Right atrium auricular region (tissue), 2 donors: ENCODE measurements at places on chromosomes 4 and X. TPM values are rescaled to one million over a fixed set of nuclear protein-coding genes. Genes with fewer than 3 reads are reported as not detected.

GRCh38 chr4:72205831-72206230, 174.0 kb downstream of the NPFFR2 start:
- H3K27me3 ChIP-seq = no peaks in the 10 kb centered on the region
- no peaks in the 10 kb centered on the region for H3K36me3 ChIP-seq
- no peak overlapping the region for H3K4me3 ChIP-seq
- no peak overlapping the region for H3K27ac ChIP-seq

GRCh38 chr4:77154065-77154464, 2.9 kb upstream of the CCNG2 start:
- DNase-seq = no peak
- H3K27me3 ChIP-seq = no peaks in the 10 kb centered on the region
- no peak overlapping the region for H3K27ac ChIP-seq
- H3K36me3 ChIP-seq = no peaks in the 10 kb centered on the region

- peak; percentile 79 for DNase-seq
- no peaks in the 10 kb centered on the region for H3K27me3 ChIP-seq
Measured at GRCh38 chr4:128574706-128575105, 234.8 kb upstream of the JADE1 start.

- no peak overlapping the region for H3K27ac ChIP-seq
- H3K4me3 ChIP-seq = no peak overlapping the region
- H3K27me3 ChIP-seq = no peaks in the 10 kb centered on the region
- no peaks in the 10 kb centered on the region for H3K36me3 ChIP-seq
- no peak for DNase-seq
- no peaks in the 10 kb centered on the region for H3K4me1 ChIP-seq
Measured at GRCh38 chr4:102780476-102781144, 19.8 kb upstream of the MANBA start.

DNA sequence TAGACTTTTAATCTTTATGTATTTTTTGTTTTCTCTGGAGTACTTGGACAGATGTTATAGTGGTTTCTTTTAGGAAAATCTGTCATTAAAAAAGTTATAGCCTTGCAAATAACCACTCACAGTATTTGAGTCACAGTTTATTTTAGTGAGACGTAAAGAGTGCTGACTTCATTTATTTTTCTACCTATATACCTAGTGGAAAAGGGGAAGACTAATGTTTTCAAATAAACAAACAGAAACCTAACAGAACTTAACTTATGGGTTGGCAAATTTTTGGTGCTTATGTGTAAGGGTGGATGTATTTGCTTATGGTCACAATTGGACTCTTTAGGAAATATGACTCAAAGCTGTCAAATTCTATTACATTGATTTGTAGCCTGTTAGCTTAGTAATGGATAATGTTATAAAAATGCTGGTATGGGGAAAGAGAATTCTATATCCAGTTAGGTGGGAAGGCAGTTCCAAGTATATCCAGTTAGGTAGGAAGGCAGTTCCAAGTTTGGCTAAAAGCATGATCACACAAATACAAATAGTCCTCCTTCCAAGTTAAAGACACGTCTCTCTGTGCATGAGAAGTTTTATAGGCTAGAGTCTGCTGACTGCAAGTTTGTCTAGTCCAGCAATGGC, 61.9 kb downstream of the SLC9A6 start:
- H3K4me3 ChIP-seq = no peak overlapping the region
- DNase-seq = no peak
- no peaks in the 10 kb centered on the region for H3K27me3 ChIP-seq
- no peak overlapping the region for H3K27ac ChIP-seq
- no peaks in the 10 kb centered on the region for H3K36me3 ChIP-seq

GRCh38 chr4:119207051-119207450, 5.5 kb upstream of the USP53 start:
- H3K27ac ChIP-seq = peak overlapping the region; percentile 63
- H3K27me3 ChIP-seq = no peaks in the 10 kb centered on the region
- H3K4me1 ChIP-seq = no peaks in the 10 kb centered on the region
- H3K4me3 ChIP-seq = no peak overlapping the region
- H3K36me3 ChIP-seq = no peaks in the 10 kb centered on the region

- H3K4me1 ChIP-seq = no peaks in the 10 kb centered on the region
- H3K4me3 ChIP-seq = peak within 1 kb of the TSS; percentile 47
- no peaks in the 10 kb centered on the region for H3K36me3 ChIP-seq
- H3K27ac ChIP-seq = no peak within 1 kb of the TSS
- peaks cover 13% of the 10 kb centered on the region for H3K27me3 ChIP-seq
Measured at GRCh38 chrX:72305286-72306084, at the start of gene CITED1. Gene CITED1, minus strand, starts transcription at chrX:72305914. Its CDS starts 3,045 bp downstream, at chrX:72302869.

DNA sequence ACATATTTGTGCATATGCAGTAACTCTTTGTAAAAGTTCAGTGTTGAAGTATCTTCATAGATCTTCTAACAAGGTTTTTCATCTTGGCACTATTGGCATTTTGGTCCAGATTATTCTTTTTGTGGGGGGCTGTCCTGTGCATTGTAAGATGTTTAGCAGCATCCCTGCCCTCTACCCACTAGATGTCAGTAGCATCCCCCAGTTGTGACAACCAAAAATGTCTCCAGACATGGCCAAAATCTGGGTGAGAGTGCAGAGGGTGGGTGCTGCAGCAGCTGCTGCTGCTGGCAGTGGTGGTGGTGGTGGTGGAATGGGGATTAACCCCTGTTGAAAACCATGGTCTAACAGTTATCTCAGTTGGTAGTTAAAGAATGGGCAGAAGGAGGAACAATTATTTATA, 370.0 kb downstream of the GPAT3 start:
- no peaks in the 10 kb centered on the region for H3K27me3 ChIP-seq
- no peak for DNase-seq
- no peak overlapping the region for H3K4me3 ChIP-seq
- no peaks in the 10 kb centered on the region for H3K4me1 ChIP-seq
- no peaks in the 10 kb centered on the region for H3K36me3 ChIP-seq
- H3K27ac ChIP-seq = no peak overlapping the region

- no peaks in the 10 kb centered on the region for H3K36me3 ChIP-seq
- no peak overlapping the region for H3K27ac ChIP-seq
- no peak overlapping the region for H3K4me3 ChIP-seq
- no peak for DNase-seq
- H3K4me1 ChIP-seq = no peaks in the 10 kb centered on the region
Measured at GRCh38 chr4:120025516-120025915, 41.1 kb downstream of the MAD2L1 start.

DNA sequence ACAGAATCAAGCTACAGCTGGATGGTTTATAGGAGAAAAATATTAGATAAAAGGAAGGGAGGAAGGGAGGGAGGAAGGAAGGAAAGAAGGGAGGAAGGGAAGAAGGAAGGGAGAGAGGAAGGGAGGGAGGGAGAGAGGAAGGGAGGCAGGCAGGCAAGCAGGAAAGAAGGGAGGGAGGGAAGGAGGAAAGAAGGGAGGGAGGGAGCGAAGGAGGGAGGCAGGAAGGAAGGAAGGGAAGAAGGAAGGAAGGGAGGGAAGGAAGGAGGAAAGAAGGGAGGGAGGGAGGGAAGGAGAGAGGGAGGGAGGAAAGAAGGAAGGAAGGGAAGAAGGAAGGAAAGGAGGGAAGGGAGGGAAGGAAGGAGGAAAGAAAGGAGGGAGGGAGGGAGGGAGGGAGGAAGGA, 77.9 kb upstream of the C1QTNF7 start:
- H3K4me3 ChIP-seq = no peak overlapping the region
- no peaks in the 10 kb centered on the region for H3K27me3 ChIP-seq
- no peaks in the 10 kb centered on the region for H3K4me1 ChIP-seq
- H3K27ac ChIP-seq = no peak overlapping the region
- no peak for DNase-seq

- H3K4me1 ChIP-seq = no peaks in the 10 kb centered on the region
- DNase-seq = no peak
- peaks cover 5% of the 10 kb centered on the region for H3K27me3 ChIP-seq
Measured at GRCh38 chr4:16896881-16897750, 1.3 kb downstream of the LDB2 start.

DNA sequence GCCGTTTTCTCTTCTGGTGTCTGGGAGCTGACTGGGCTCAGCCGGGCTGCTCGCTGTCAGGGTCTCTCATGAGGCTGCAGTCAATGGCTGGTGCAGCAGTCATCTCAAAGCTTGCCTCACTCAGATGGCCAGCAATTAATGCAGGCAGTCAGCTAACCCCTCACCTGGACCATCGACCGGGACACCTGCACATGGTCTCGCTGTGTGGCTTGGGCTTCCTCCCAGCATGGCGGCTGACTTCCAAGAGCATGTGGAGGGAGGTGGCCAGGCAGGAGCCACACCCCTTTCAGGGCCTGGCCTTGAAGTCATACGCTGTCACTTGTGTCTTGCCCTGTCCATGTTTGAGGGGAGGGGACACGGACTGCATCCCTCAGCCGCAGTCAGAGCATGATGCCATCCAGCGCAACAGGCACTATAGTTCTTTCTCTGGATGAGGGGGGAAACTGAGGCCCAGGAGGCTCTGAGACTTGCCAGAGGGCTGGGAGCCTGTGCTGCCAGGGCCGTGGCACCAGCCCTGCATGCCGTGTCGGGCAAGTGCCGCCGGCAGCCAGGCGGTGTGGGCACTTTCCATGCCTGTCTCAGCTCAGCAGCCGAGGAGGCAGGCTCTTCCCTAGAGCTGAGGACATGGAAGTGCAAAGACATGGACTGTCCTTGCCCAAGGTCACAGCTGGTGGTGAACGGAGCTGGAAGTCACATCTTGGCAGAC, 201.8 kb downstream of the AFAP1 start:
- DNase-seq = no peak
- H3K4me1 ChIP-seq = no peaks in the 10 kb centered on the region
- no peak overlapping the region for H3K4me3 ChIP-seq
- H3K27ac ChIP-seq = no peak overlapping the region
- H3K36me3 ChIP-seq = no peaks in the 10 kb centered on the region

GRCh38 chr4:14650127-14650526, 352.2 kb upstream of the CPEB2 start:
- H3K36me3 ChIP-seq = no peaks in the 10 kb centered on the region
- H3K4me3 ChIP-seq = no peak overlapping the region
- no peak for DNase-seq
- no peaks in the 10 kb centered on the region for H3K4me1 ChIP-seq

GRCh38 chrX:99394456-99394855, 1015.6 kb downstream of the PCDH19 start:
- H3K4me3 ChIP-seq = no peak overlapping the region
- no peaks in the 10 kb centered on the region for H3K27me3 ChIP-seq
- H3K27ac ChIP-seq = no peak overlapping the region

DNA sequence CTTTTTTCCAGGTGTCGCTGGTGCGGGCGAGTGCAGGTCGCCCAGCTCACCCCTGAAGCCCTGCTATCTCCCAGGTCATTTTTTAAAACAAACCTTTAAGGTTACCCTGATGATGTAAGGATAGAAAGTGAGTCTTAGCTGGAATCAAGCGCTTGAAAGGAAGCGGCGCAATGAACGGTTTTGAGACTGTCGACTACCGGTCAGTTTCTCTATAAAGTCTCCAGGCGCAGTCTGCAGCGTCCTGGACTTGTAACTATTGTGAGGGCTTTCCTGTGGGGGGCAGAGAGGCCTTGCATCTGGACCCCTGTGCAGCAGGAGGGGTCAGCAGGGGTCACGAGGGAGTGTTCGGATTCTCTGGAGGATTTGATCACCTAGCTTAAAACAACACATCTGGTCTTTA, 1.6 kb downstream of the KIT start:
- no peaks in the 10 kb centered on the region for H3K27me3 ChIP-seq
- DNase-seq = no peak
- peak overlapping the region; percentile 58 for H3K4me3 ChIP-seq
- H3K4me1 ChIP-seq = no peaks in the 10 kb centered on the region

- no peak for DNase-seq
- H3K36me3 ChIP-seq = no peaks in the 10 kb centered on the region
- no peaks in the 10 kb centered on the region for H3K4me1 ChIP-seq
- no peak overlapping the region for H3K27ac ChIP-seq
- H3K27me3 ChIP-seq = no peaks in the 10 kb centered on the region
- H3K4me3 ChIP-seq = no peak overlapping the region
Measured at GRCh38 chr4:138865765-138866164, 149.8 kb upstream of the NOCT start.

GRCh38 chr4:89803036-89803435, 33.9 kb downstream of the SNCA start:
- no peaks in the 10 kb centered on the region for H3K27me3 ChIP-seq
- H3K4me1 ChIP-seq = no peaks in the 10 kb centered on the region
- no peak for DNase-seq
- H3K4me3 ChIP-seq = no peak overlapping the region
- no peak overlapping the region for H3K27ac ChIP-seq

GRCh38 chr4:153771046-153771445, 11.2 kb upstream of the RNF175 start:
- no peaks in the 10 kb centered on the region for H3K36me3 ChIP-seq
- H3K27me3 ChIP-seq = no peaks in the 10 kb centered on the region
- no peak for DNase-seq
- no peak overlapping the region for H3K27ac ChIP-seq
- no peaks in the 10 kb centered on the region for H3K4me1 ChIP-seq

DNA sequence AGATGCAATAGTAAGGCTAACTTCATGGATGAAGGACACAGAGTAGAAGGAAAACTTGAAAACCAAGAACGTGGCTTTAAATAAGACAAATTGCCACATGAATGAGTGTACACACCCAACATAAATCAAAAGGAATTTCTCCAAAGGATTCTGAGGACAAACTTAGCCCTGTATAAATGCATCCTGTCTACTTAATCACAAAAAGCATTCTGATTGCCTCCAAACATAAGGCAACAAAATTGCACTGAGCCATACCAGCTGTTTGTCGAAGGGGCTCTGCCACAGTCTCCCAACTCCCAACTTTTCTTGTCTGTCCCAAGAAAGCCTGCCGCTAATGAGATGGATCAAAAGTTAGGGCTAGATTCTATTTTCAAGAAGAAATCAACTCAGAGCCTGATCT, 194.3 kb downstream of the SOWAHB start:
- H3K4me1 ChIP-seq = no peaks in the 10 kb centered on the region
- DNase-seq = no peak
- H3K36me3 ChIP-seq = no peaks in the 10 kb centered on the region
- no peak overlapping the region for H3K4me3 ChIP-seq

DNA sequence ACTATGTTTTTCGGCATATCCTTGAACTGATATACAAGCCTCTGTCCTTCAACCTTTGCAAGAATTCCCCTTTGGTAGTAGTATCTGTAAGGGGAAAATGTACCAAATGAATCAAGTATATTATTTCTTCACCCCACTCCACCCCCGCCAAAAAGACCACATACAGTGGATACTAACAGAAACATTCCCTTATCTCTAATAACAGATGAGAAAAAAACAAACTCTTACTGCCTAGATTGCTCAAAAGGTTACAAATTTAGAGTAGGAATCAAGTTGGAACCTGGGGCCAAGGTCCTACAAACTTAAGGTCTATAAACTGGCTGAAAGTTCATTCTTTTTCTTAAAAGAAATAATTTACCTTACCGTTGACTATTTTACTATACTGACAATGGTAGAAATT, 45.0 kb downstream of the NOCT start:
- H3K4me3 ChIP-seq = no peak overlapping the region
- no peak overlapping the region for H3K27ac ChIP-seq

GRCh38 chrX:151552743-151553142, 10.7 kb upstream of the PASD1 start:
- no peaks in the 10 kb centered on the region for H3K27me3 ChIP-seq
- H3K36me3 ChIP-seq = no peaks in the 10 kb centered on the region
- no peaks in the 10 kb centered on the region for H3K4me1 ChIP-seq

The ITGB1BP2 gene
- 102 TPM for total RNA-seq

The MGST2 gene
- total RNA-seq = 129 TPM

The GRPEL1 gene
- 18.4 TPM for total RNA-seq

The ENPP6 gene
- total RNA-seq = not detected

The LSM6 gene
- 15.0 TPM for total RNA-seq
